Anterior cingulate cortex (tissue), 58 donors: ENCODE measurements at places on chromosomes 3 and 15.

DNA sequence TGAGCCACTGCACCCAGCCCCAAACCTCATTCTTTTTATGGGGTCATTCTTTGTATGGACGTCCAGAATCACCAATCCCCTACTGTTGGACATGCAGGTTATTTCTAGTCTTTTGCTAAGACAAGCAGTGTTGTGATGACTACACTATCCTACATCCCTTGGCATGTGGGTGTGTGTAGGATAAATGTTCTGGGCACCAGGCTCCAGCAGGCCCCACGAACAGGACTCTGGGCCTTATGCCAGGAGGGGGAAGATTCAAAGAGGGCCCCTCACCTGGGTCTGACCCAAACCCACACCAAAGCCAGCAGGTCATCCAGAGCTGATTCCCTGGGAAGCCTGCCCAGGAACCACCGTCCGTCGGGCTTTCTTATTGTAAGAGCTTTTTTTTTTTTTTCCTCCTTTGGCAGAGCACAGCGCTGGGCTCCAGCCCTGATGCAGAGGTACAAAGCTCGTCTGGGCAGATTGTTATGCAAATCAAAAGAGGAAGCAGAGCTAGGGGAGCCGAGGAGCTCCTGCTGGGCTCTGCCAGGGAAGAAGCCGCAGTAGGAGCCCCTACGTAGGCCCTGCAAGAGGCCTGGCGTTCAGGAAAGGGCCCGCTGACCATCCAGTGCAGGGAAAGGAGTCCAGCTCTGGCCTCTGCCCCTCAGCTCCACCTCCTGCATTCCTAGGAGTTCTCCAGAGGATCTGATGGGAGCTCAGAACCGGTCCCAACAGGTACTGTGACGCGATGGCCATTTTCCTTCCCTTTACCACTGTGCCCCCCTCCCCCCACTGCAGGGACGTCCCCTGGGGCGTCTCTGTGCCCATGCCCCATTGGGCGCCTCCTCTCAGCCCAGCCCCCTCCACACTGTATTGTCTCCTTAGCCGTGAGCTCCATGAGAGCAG, 29.0 kb upstream of the FURIN start:
- no peak for DNase-seq

- DNase-seq, result no peak
These were observed 256.2 kb downstream of the NR1D2 start for GRCh38 chr3:24201301-24201700.

GRCh38 chr15:23566071-23566554, 639 bp downstream of the MKRN3 start:
- peak; percentile 29 for DNase-seq

GRCh38 chr3:27570421-27571106, 86.4 kb upstream of the SLC4A7 start:
- DNase-seq, result no peak

GRCh38 chr15:91921188-91921842, 67.8 kb downstream of the SLCO3A1 start:
- DNase-seq, result no peak

GRCh38 chr15:94098921-94099573, 132.3 kb upstream of the MCTP2 start:
- no peak for DNase-seq
